ENCODE measurements at places on chromosomes 1 and 21.

DNA sequence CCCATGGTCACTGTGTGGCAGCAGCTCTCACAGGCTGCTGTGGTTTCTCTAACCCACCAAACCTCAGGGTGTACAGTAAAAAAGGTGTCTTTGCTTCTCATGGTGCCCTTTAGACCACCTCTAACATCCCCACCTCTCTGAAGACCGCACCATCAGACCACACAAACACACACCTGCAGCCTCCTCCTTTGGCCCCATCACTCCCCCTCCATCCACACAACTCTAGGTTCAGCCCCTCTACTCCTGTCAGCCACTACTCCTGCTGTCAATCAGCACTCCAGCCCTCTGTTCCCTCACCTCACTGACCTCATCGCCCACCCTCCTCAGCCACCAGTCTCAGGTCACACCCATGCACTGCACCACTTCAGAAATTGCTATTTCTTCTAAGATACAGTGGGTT lies 7.5 kb downstream of the ZNF692 start:
- DNase-seq, result no peak

- no peak for DNase-seq
These were observed 5.0 kb downstream of the SLC37A1 start for GRCh38 chr21:42518626-42519025.

DNA sequence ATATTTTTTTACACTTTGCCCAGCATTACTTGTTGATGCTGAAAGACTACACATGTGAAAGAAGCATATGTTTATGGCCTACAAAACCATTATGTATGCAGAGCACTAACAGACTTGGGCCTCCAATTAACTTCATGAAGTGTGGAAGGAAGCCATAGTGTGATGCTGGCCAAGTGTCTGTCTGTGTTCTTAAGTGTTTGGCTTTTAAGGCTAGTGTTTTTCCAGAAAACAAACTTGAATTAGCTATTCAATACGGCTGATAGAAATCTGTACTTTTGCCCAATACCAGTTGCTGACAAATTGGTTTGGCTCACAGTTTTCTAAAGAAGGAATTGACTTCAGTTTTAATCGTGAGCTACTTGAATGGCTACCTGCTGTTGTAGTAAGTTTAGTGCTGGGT lies 136.1 kb downstream of the ADGRL2 start:
- no peak for DNase-seq

DNA sequence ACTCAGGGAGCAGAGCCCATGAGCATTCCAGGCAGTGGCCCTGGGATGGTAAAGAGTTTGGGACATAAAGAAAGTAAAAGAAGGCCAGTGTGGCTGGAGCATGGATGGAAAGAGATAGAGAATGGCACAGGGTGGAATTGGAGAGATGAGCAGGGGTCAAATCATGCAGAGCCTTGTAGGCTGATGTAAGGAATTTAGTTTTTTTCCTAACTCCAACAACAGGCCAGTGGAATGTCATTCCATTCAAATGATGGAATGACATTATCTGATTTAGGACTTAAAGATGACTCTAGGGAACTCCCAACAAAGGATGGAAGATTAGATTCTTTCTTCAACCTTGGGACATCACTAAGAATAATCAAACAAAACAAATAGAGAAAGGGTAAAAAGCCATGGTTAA lies 12.8 kb upstream of the S100A2 start:
- DNase-seq, result no peak

GRCh38 chr1:53684741-53685140 lies 54.2 kb downstream of the GLIS1 start:
- no peak for DNase-seq

DNA sequence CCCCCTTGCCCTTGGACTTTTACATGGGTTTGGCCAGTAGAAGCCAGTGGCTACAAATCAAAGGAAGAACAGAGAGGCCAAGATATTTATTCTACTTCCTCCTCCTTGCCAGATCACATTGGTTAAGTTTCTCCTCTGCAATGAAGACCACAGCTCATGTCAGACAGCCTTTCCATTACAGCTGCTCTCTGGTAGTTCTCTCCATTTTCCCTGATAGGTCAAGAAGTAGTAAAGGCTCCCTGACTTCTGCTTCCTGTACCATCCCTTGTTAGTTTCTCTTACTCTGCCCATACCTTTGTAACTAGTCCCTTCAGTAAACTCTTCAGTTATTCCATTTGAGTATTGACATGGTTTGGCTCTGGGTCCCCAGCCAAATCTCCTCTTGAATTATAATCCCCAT lies 27.8 kb downstream of the NME7 start:
- DNase-seq, result no peak

DNA sequence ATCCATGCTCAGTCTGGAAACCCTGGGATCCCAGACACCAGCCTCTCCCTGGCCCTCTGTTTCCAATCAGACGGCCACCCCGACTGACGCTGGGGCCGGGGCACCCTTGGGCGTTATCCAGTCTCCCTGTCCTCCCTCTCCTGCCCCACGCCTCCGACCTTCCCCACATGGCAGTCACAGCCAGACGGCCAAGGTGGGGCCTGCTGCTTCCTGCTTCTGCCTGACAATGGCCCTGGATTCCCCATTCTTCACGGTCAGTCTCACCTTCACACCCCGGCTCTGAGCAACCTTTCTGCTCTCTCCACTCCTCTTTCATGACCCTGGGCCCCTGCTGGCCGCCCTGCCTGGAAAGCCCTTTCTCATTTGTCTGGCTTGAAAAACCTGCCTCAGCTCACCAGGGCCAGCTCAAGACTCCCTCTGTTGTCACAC lies 6.6 kb downstream of the GNG4 start:
- DNase-seq, result no peak

Data from hypothalamus (tissue), 51 donors.